ENCODE measurements at places on chromosomes 11 and 22.

DNA sequence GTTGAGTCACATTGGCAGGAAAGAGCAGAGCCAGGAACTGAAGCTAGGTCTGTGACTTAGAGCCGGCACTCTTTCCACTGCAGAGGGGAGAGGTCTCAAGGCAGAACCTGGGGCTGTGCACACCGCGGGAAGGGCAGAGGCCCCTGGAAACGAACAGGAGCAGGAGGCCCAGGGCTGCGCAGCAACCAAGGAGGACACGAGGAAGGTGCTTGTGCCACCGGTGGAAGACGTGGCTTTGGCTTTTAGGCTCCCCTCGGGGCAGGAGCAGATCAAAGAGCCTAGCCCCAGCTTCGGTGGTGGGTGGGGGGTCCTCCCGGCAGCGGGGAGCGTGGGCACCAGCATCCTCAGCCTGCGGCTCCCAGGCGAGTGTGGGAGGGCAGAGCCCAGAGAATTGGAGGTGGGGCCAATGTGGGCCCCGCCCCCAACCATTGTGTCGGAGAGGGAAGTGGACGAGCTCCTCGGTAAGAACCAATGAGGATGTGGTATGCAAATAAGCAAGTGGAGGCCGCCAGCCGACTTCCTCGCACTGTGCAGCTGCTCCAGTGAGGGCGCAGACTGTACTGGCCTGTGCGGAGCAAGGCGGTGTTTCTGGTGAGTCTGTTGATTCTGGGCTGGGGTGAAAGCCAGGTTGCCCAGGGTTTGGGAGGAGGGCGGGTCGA is at the start of gene CCDC116:
TSS of gene CCDC116 (plus strand) at position 524 of the 659 bp plus-strand sequence. CDS start 422 bp downstream, outside the sequence.
- peak; percentile 71 for DNase-seq

- no peak for DNase-seq
These were observed 18.0 kb upstream of the BID start for GRCh38 chr22:17792299-17792698.

DNA sequence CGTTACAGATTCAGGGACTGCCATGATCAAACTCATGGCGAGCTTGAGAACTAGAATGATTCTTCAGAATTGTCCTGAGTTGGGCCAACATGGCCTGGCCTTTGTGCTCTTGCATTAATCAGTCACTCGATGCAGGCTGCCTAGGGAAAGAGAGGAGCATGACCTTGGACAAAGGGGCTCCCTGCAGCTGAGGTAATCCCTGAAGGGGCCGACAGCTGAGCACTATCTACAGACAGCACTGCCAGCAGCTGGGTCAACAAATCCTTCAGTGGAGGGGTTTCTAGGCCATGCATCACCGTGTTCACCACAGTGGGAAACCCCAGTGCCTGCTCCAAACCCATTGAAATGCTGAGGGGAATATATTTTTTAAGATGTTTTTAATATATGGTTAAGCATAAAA is 159.5 kb upstream of the POU2AF2 start:
- no peak for DNase-seq

DNA sequence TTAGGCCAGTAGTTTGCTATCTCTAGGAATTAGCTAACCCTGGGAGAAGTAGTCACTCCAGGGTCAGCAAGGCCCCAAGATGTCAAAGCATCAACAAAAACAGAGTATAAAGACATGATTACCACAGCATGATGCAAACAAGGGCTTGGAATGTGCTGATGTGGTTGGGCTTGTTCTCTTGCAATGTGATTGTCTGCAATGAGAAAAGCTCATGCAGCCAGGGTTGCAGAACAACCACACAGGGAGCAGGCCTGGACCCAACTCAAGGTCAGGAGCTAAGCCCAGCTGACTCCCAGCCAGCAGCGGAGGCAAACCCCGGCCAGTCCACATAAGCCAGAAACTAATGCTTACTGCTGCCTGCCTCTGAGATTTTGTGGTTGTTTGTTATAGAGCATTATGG is 132.4 kb upstream of the ZC3H12C start:
- DNase-seq = no peak

- DNase-seq = peak; percentile 79
These were observed 10.1 kb downstream of the MTFP1 start for GRCh38 chr22:30435674-30436126.

GRCh38 chr11:11531131-11531908 is 90.5 kb downstream of the GALNT18 start:
- DNase-seq = no peak

GRCh38 chr11:66324664-66325063 is 7.8 kb upstream of the CD248 start:
- no peak for DNase-seq

- no peak for DNase-seq
These were observed 126.3 kb downstream of the FEZ1 start for GRCh38 chr11:125369808-125370207.

DNA sequence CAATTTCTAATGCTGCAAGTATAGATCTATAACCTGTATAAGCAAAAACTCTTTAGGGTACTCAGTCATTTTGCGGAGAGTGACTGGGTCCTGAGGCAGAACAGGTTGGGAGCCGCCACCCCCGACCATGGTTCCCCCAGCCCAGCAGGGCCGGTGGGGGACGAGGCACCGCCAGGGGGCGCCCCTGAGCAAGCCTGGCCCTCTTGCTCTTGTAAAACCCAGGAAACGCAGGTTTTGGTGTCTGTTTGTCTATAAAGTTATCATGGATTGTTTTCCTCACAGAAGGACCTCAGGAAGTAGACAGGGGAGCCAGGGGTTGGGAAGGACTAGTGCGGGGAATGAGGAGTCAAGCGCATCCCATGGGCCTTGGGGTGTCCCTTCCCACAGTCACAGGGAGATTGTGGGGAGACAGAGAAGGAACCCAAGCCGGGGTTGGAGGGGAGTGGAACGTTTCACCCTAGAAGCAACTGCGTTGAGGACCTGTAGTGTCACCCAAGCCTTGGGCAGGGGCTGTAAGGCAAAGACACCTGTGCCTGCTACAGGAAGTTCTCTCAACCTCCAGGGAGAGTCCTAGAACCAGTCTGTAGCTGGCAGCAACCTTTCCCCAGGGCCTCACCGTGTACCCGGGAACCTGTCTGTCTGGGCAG is 26.4 kb downstream of the KCTD17 start:
- DNase-seq = peak; percentile 88

DNA sequence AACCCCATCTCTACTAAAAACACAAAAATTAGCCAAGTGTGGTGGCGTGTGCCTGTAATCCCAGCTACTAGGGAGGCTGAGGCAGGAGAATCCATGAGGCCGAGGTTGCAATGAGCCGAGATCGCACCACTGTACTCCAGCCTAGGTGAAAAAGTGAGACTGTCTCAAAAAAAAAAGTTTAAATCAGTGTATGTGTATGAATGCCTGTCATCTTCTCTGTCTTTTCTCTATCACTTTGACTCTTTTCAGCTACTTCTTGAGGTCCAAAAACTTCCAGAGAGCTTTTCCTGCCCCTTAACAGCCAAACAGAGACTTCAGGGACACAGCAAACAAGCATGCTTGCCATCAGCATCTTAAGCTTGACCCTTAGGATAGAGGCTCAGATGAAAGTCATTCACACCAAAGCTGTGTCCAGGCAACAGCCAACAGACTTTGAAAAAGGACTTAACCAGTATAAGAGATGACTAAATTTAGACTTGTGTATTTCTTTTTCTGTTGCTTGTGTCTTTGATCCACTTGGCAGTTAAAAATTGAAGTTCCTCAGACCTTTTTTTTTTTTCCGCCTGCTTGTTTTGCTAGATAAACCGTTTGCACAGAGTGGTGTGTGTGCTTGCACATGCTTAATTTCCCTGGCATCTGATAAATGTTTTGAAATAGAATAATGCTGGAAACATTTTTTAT is 151.9 kb downstream of the DBX1 start:
- DNase-seq = no peak

- no peak for DNase-seq
These were observed 130.7 kb downstream of the FEZ1 start for GRCh38 chr11:125365196-125365931.

GRCh38 chr11:36030731-36031281 is 86.9 kb downstream of the LDLRAD3 start:
- DNase-seq = no peak

- no peak for DNase-seq
These were observed 154.6 kb downstream of the GRIK4 start for GRCh38 chr11:120666121-120666639.

- no peak for DNase-seq
These were observed 3.0 kb downstream of the CDKN1C start for GRCh38 chr11:2882396-2883110.

DNA sequence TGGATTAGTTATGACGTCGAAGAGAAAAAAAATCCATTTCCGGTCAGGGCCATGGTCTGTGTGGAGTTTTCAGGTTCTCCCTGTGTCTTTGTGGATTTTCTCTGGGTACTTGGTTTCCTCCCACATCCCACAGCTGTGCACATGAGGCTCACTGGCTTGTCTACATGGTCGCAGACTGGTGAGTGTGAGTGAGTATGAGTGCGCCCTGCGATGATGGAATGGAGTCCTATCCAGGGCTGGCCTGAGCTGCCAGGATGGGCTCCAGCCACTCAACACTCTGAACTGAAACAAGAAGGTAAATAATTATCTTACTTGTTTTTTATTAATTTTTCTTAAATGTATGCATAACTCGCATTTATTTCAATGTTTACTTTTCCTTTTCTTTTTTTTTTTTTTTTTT is 10.8 kb downstream of the MMP3 start:
- no peak for DNase-seq

DNA sequence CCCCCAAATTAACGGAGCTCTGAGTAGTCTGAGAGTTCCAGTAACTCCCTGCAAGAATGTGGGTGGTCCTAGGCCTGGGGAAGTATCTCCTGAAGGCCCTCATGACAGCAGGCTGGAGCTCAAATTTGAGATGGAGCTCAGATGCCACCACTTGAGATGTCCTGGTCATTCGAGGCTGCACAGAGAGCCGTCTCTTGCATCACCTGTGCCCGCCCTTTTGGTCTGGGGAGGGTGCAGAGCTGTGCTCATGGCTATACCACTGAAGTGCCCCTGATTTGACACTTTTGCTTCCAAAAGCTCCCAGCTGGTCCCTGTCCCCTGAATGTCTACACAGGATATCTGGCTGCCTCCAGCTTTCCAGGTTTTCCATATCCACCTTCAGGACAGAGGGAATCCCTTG is 214.0 kb upstream of the B3GAT1 start:
- no peak for DNase-seq

GRCh38 chr11:60193687-60194433 is 11.0 kb upstream of the MS4A6A start:
- DNase-seq = peak; percentile 59

DNA sequence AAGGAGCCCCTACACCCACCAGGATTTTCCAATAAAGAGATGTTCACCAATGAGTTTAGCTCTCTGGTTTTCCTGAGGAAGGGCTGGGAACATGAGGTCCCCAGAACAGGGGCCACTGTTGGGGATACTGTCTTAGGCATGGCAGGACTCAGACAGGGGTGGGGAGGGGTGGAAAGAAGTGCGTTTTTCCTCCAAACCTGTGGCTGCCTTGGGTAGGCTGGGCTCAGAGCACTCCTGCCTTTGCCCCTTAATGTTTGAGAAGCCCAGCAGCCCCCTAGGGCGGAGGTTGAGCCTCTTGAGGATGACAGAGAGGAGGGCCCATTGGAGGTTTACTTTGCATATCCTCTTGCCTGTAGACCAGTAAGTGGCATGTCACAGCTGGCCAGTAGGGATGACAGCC is 10.6 kb downstream of the MTFP1 start:
- no peak for DNase-seq

DNA sequence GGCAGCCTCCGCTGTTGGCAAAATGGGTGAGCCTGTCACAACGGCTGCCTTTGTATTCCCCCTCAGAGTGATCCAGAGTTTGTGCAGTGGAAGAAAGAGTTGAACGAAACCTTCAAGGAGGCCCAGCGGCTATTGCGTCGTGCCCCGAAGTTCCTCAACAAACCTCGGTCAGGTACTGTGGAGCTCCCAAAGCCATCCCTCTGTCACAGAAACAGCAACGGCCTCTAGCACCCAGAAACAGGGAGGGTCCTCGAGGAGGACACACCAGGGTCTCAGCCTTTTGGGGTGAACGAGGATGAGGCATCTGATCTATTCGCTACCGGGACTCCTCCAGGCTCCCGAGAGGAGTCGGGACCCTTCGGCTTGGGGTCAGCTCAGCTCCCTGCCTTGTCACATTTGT is 19.8 kb upstream of the MYO18B start:
- no peak for DNase-seq

- DNase-seq = peak; percentile 27
These were observed 34.4 kb upstream of the TRIM29 start for GRCh38 chr11:120172054-120172911.

DNA sequence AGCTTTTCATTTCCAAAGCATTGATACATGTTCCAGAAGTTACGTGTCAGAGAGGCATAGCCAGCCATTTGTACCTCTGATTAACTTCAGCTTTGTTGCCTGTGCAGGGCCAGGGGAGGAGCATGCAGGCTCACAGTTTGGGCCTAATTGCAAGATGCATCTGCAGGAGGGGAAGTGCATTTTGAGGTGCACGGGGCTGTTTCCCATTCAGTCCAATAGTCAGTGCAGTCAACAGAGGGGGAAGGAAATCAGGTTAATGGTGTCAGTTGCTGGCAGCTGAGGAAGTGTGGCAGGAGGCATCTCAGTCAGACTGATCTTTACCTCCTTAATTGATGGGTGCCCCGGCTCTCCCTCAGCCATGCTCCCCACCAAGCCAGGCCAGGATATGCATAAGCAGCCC is 39.3 kb downstream of the ABCC8 start:
- no peak for DNase-seq

- DNase-seq = no peak
These were observed 11.9 kb downstream of the MICALL1 start for GRCh38 chr22:37917874-37918548.

GRCh38 chr11:69576069-69576782 is 64.7 kb upstream of the CCND1 start:
- no peak for DNase-seq

DNA sequence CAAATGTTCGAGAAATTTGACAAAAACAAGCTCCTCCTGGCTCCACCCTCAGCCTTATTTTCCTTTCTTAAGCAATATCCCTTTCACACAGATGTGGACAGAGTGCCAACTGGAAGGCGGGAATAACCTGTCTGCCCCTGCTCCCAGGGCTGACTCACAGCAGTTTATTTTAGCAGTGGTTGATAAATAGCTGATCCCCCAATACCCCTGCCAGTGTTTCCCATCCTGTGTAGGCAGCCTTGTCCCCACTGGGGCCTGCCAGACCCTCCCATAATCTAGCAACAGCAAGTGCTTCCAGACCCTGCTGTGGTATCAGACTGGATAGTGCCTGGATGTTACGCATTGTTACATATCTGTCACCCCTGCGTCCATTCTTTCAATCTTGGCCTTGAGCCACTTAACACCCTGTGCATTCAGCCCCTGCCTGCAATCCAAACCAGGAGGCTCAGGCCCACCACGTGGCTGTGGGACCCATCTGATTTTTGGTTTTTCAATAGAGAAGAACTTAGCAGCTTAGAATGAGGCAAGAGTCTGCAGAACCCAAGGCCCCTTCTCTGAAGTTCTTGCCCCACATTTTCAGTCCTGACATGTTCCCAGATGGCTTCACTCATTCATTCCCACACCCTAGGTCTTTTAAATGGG is 53.7 kb downstream of the PARVA start:
- DNase-seq = no peak

- peak; percentile 10 for DNase-seq
These were observed 4.3 kb upstream of the LMO1 start for GRCh38 chr11:8267831-8268529.
